ENCODE measurements at places on chromosomes 1 and 21.

GRCh38 chr1:183567584-183567983, 22.7 kb downstream of the NCF2 start:
- DNase-seq = peak; percentile 71

- DNase-seq = no peak
These were observed 533.4 kb downstream of the MATN1 start for GRCh38 chr1:30189818-30190500.

- DNase-seq = no peak
These were observed 33.4 kb upstream of the OSBPL9 start for GRCh38 chr1:51583532-51583931.

DNA sequence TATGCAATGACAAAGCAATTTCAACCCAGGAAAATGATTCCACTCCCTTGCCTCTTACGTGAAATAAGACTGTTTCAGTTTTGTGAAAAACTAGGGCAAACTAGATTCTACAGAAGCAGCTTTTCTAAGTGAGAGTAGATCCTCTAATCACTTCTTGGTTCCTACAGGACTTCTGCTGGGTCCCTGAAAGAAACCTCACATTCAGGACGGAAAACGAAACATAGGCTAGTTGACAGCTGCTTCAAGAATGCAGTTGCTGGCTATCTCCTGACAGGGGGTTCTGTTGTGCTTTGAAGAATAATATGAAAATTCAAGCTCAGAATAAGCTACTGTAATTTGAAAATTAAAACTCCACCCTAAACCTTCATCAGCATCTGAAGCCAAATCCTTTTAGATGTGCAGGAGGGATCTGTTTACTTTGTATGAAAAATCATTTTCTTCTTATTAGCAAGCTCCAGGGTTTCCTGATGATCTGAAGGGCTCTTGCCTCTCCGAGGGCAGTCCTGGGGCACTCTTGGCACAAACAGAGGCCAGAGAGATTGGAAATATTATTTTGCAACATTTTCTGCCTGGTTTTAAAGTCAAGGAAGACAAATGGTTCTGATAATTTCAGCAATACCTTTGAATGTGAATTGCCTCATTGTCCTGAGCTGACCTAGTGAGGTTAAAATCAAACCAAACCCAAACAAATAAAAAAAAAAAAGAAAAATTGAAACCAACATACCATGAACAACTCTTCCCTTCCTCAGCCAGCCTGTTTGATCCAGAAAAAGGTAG, 55.0 kb downstream of the NTMT2 start:
- no peak for DNase-seq

DNA sequence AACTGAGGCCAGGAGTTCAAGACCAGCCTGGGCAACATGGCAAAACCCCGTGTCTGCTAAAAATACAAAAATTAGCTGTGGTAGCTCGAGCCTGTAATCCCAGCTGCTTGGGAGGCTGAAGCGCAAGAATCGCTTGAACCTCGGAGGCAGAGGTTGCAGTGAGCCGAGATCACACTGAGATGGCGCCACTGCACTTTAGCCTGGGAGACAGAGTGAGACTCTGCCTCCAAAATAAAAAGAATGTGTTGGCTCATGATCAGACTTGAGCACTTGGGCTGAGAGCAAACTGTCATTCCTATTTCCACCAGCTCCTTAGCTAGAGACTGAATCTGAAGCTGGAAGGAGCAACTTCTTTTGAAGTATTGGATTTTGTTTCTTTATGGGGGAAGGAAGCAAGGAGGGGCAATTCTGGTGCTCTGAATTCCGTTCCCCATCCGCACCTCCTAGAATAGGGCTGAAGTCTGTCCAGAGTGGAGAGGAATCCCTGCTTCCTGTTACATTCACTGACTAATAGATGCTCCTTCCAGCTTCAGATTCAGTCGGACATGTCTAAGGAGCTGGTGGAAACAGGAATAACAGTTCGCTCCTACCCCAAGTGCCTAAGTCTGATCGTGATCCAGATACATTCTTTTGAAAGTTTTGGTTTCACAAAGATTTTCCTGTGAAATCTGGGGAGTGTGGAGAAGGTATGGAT, 3.8 kb downstream of the ZNF672 start:
- DNase-seq = peak; percentile 42

GRCh38 chr1:16155537-16156410, at the start of gene EPHA2:
Gene EPHA2 (minus strand): TSS chr1:16156069. CDS start chr1:16155932, 137 bp downstream.
- DNase-seq = peak; percentile 78
